Stimulated activated CD8-positive, alpha-beta memory T cell treated with anti-CD3 and anti-CD28 coated beads, Interleukin-4, amount 100 ng/mL, for 24 hours (primary cell): ENCODE measurements at places on chromosomes 2 and 18.

- no peak for DNase-seq
Measured at GRCh38 chr18:33837191-33837590, 259.2 kb downstream of the ASXL3 start.

DNA sequence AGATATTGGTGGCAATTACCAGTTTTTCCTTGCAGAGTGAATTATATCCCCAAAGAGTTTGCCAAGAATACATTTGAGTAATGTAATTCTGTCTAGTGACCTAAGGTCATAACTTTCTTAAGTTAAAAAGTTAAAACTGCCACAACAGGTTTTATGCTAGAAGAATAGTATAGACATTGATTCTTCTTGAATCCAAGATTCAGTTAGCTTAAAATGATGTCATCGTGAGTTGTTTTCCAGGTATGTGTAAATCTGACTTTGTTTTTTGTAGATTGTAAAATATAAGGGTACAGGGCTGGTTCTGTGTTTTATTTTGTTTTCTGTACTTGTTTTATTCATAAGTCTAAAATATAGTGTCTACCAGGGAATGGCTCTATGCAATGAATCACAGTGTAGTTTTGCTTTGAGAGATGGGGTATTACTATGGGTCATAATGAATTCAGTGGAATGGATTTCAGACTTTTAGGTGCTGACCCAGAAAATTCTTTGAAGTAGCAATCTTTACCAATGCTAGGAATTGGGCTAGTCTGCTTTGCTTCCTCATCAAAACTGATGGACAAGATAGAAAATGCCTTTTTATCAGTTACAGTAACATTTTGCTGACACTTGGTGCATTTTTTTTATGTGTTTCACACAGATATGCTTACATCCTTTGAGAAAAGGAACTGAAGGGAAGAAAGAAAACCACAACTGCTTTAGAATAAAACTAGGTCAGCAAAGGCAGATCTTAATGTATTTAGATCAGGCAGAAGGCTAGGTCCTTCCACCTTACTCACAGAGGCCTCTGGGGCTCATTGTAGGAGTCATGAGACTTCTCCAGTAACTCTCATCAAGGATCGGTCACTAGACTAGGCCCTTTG lies 20.8 kb upstream of the MGAT5 start:
- no peak for DNase-seq

- DNase-seq = no peak
Measured at GRCh38 chr2:187995556-187995955, 296.1 kb upstream of the GULP1 start.

- no peak for DNase-seq
Measured at GRCh38 chr18:50871846-50872245, 7.1 kb upstream of the ME2 start.

GRCh38 chr2:237759176-237759575 lies 39.4 kb upstream of the RBM44 start:
- DNase-seq = no peak

DNA sequence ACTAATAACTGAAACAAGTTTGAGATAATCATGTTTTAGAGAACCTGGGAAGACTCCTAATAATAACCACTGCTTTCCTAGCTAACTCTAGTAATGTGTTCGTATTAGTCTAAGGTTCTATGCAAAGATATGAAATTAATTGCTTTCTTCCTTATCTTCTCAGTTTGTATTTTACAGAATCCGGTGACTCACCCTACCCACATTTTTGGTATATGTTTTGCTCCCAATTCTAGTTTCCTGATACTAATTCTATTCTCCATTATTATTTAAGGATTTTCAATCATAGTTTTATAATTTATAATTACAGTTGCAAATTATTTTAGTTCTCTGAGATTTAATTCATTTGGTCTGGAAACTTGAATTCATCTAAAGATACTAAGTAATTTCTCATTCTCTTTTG lies 394.6 kb upstream of the SETBP1 start:
- DNase-seq = no peak

- no peak for DNase-seq
Measured at GRCh38 chr2:172950565-172950964, 125.1 kb upstream of the MAP3K20 start.

- no peak for DNase-seq
Measured at GRCh38 chr2:151337643-151338042, 19.7 kb upstream of the TNFAIP6 start.

DNA sequence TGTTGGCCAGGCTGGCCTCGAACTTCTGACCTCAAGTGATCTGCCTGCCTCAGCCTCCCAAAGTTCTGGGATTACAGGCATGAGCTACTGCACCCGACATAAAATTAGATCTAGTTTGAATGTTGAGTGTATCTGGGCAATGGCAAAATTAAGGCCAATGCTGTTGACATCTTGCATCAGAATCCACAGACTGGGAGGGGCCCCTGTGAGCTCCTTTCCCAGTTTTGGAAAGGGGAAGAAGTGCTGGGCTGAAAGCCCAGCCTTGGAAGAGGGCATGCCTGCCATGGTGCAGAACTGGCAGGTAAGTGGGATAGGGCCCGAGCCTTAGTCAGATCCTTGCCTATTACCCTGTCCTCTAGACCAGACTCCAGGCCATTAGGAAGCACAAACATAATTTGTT lies 4.5 kb upstream of the MYOM1 start:
- DNase-seq = no peak

DNA sequence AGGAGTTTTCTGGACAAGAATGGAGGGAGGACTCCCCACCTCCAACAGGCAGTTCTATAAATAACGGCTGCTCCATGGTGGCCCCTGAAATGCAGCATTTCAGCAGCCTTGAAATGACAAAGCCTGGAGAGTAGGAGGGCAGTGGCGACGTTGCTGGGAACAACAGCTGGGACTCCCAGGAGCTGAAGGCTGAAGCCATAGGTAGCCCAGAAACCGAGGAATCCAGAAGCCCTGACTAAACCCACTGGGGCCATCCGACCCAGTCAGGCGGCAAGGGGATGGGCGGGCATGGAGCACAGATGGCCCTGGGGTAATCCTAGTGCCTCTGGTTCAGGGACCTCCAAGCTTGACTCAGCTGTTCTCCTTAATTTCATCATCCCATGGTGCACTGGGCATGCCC lies 9.0 kb downstream of the PRKAG3 start:
- no peak for DNase-seq

DNA sequence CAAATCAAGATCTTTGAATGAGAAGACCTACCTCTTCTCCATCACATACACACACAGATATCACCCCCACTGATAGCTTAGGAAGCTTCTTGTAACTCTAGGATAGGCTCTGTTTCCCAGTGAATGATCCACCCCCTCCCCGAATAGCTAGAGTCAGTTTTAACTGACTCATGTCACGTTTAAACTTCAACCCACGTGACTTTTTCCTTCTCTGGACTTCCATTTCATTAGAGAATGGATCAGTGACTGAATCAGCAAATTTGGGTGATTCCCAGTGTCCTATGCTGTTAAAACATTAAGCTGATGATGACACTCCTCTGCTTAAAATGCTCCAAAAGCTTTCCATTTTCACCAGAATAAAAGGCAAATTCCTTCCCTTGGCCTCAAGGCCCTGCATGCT lies 185.9 kb upstream of the LHCGR start:
- no peak for DNase-seq

DNA sequence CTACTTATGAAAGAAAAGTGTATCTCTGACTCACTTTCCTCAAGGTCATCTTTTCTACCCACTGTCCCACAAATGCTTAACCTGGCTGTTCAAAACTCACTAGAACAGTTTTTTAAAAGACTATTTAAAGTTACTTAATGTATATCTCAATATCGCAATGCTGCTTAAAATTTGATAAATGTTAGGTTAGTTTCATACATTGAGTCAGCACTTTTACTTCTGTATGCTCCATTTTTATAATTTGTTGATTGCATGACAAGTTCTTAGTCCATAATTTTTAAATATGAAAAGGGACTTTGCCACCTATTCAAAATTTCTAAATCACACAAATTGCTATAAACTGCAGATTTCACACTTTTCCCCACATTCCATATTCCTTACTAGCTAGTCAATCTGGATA lies 231.7 kb upstream of the SLC39A10 start:
- no peak for DNase-seq

DNA sequence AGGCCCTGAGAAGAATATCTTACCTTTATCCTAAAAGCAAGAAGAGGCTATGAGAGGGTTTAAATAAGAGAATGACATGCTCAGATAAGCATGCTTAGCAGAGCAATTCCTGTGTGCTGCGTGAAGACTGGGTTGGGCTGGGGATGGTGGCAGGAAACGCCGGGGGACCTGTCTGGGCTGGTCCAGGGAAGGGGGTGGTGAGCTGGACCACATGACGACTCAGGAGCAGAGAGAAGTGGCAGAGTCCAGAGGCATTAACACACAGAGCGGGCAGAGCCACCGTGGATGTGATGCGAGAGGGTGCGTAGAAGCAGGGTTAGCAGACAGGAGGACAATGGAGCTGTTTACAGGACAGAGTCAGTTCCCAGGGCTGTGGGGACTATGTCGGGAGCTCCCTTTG lies 84.5 kb downstream of the ZBTB7C start:
- DNase-seq = no peak

DNA sequence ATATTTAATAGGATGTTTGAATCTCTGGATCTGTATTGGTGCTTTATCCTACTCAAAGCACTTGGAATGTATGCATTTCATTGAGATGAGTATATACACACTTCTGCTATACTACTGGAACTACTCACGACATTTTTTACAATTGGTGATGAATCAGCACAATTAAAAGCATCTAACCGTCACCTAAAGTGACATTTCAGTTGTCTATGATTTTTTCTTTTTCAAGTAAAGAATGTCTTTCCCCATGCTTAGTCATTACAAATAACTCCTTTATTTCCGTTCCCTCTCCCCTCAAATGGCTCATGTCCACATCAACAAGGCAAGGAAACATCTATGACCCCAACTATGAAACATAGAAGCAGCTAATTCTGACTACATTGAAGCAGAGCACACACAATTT lies 77.3 kb downstream of the CLIP4 start:
- no peak for DNase-seq

DNA sequence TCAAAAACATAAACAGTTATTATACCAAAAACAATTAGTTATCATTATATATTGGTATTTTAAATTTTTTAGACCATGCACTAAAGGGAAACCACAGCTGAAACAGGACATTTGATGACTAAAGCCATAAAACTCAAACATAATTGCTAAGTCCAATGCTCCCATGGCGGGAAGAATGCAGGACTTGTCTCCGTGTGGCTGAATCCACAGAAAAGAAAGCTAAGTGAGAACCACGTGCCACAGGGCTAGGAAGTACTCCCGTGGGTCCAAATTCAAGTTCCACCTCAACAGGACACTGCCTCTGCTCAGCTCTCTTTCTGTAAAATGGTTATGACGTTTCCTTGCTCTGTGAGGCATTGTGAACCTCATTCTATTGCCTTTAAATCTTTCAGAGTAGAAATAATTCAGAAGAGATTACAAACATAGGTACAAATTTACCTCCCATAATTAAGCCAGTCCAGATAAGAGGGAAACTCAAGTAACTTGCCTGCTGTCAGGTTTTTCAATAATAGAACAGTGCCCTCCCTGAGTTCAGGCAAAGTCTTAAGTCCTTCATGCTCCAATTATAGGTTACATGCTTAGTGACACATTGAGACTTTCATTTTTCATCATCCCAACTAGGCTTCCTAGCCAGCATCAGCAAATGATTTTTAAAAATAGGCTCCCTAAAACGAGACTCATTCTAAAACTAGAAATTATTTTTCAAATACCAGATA lies 36.7 kb downstream of the FTCDNL1 start:
- no peak for DNase-seq

- no peak for DNase-seq
Measured at GRCh38 chr2:11073251-11073650, 82.0 kb upstream of the SLC66A3 start.

DNA sequence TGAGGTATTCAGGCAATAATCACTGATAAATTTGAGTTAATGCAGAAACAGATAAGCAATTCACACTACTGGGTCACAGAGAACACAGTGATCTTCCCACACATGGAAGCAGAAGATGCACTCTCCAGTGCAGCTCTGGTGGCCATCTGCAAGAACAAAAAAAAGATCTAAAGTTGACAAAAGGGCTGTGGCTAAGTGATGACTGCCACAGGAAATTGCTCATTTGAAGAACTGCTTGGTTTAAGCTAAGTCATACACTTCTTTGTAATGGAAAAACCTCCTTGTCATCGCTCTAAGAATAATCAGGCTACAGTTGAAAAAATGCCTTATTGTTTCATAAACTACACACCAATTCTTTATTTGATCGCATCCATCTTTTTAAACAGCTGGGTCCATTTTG lies 115.1 kb downstream of the DTNB start:
- no peak for DNase-seq

DNA sequence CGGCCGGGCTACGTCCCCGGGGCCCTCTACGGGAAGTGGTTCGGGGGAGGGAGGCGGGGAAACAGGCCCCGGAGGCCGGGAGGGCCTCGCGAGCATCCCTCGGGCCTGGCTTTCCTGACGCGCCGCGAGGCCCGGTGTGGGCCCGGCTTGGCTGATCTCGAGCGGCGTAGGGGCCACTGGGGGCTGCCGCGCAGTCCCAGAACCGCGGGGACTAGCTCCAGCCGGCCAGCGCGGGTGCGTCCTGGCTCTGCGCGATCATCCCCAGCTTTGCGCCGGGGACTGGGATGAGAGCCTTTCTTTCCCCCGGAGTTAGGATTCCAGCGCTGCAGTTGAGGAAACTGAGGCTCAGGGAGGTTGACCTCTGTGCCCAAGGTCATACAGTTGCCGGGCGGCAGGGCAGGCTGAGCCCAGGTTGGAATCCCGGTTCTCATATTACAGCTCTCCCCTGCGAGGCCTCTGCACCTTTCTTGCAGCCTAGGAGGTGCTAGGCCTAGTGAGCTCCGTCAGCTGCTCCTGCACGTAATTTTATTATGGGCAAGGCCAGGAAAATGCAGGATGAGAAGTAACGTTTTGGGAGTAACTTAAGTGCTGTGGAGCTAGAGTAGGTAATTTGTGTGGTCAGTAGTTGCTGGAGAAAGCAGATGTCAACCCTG lies 501 bp downstream of the LPIN1 start:
- DNase-seq = no peak

DNA sequence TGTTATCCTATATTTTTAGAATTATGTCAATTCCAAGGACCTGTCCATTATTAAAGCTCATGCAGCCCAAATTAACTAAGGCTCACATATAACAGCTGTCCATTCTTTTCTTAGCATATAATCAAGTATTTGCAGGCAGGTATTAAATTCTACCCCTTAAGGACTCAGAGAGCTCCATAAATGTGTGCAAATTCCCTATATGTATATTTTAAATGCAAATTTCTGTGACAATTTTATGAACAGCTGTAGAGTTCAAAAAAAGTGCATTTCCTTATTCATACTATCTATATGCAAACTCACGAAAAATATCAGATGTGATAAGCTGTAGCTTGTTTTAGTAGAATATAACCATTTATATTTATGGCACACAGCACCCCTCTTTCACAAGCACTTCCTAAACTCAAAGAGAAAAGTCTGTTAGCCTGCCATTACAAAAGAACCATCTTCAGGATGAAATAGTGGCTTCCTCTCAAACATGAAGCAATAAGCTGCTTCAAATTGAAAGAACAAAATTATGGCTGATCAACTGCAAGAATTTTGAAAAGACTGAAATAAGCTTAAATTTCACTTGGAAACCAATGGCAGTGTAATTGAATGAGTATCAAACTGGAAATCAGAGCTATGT lies 155.0 kb upstream of the REG3G start:
- DNase-seq = no peak
